ENCODE measurements at places on chromosomes 11 and 22.

DNA sequence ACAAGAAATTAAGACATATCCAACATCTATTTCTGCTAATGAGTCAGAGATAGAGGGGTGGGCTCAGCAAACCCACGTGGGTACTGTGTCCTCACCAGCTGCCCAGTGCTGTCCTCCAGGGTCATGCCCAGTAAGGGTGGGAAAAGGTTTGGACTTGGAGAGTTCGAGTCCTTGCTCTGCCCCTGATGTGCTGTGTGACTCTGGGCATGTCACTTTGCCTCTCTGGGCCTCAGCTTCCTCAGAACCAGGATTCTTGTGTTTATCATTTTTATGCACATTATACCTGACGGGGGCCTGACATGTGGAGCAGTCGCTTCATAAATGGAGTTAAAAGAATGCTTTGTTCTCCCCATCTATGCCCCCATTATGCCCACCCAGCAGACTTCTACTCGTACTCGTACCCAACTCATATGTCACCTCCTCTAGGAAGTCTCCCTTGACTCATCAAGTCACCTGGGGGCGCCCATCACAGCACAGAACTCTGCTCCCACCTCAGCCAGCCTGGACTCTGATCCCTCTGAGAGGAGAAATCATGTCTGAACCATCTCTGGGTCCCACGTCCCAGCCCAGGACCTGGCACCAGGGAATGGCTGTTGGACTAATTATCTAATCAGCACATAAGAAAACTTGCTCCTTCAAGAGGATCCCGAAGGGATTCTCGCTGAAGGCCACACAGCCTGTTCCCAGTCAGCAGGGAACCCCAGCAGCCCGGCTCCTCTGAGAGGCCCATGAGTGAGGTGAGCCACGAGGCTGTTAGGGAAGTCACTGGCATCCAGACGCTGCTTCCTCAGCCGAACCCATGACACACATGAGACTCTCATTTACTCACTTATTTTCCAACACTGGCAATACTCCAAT, 38.7 kb upstream of the TSKU start:
- no peak for DNase-seq

DNA sequence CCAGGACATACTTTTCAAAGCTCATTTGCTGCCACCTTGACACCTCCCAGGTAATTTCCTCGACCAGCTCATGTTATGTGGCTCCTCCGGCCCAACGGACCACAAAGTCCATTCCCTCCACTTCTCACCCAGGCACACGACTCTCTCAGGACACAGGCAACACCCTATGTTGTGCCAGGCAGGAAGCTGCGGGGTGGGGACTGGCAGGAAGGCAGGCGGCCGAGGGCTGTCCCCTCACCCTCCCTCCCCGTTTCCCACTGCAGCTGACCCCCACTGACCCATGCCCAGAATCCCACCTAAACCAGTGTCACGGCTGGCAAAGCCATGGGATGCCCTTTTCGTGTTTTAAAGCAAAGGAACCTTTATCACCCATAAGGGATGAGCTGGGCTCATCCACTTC, 20.8 kb downstream of the CELSR1 start:
- DNase-seq = no peak

DNA sequence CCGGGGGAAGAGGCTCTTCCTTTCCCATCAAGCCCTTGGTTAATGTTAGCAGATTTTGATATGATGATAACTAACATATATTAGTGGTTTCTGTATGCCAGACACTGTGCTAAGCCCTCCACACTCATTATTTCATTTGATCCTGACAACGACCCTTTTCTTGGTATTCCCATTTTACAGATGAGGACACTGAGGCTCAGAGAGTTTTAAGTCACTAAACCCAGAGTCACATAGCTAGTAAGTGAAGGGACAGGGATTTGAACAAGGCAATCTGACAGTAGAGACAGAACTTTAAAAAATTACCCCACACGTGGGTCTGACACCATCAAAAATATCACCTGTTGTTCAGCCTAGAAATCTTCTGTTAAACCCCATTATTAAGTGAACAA, 22.4 kb downstream of the POU2AF1 start:
- no peak for DNase-seq

DNA sequence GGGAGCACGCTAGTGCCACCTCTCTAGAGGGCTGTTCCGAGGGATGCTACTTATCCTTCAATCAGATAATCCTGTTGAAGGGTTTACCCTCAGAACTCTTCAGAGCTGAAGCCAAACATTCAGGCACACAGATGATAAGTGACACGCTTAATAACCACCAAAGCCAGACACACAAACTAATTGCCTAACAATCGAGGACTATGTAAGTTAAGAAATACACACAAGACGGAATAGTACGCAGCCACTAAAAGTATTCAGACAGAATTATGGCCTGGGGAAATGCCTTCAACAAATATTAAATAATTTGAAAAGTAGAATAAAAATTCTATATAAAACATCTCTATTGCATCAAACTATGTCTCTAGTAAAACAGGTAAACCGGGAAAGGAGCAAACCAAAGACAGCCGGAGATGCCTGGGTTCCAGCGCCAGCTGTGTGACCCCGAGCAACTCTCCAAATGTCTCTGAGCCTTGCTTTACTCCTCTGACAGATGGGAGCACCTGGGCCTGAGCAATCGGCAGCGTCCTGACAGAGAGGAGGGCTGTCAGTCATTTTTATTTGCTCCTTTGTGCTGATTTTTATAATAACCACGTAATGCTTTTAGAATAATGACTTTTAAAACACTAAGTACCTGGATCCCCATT, 11.3 kb downstream of the LRFN4 start:
- DNase-seq = no peak

DNA sequence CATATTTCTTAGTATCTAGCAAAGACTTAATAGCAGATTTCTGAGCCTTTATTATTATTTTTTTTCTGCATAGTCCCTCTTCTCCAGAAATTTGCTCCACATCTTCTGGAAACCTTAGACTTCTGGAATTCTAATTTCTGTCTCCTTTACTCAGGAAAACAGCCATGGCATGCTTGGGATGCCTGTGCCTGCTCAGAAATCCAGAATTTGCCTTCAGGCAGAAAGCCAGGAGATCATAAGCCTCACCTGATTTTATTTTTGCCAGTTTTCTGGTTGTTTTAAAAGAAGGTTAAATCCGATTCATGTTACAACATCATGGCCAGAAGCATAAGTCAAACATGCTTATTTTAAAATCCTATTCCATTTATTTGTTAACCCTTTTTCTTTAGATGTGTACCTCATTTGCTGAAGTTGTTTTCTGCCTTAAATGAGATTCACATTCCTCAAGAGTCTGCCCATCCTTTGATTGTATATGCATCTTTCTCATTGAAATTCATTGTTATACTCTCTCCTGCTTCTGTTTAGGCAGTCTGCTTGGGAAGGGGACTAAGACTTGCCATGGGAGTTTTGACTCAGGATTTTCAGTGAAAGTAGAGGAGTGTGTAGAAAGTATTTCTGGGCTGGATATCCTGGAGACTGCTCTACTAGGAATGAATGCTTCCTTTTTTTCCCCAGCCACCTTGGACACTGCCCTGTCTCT, 37.1 kb downstream of the SIK2 start:
- DNase-seq = no peak

GRCh38 chr22:29397791-29398190, 9.4 kb upstream of the AP1B1 start:
- DNase-seq = no peak

DNA sequence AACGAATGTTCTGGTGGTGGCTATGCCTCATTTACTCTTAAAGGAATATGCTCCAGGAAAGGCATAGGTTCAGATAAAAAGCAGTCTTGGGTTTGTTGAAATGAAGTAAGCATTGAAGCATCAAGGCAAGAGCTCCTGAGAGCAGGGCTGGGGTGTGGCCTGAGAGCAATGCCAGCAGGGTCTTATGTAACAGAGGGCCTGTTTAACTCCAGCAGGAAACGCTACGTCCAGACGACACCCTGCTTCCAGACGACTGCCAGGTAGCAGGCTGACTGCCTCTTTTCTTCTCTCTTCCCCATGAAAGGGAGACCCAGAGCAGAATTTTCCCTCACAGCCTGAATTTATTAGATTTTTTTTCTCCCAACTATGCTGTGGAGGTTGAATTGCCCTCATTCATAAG, 127.2 kb upstream of the SLC5A12 start:
- no peak for DNase-seq

DNA sequence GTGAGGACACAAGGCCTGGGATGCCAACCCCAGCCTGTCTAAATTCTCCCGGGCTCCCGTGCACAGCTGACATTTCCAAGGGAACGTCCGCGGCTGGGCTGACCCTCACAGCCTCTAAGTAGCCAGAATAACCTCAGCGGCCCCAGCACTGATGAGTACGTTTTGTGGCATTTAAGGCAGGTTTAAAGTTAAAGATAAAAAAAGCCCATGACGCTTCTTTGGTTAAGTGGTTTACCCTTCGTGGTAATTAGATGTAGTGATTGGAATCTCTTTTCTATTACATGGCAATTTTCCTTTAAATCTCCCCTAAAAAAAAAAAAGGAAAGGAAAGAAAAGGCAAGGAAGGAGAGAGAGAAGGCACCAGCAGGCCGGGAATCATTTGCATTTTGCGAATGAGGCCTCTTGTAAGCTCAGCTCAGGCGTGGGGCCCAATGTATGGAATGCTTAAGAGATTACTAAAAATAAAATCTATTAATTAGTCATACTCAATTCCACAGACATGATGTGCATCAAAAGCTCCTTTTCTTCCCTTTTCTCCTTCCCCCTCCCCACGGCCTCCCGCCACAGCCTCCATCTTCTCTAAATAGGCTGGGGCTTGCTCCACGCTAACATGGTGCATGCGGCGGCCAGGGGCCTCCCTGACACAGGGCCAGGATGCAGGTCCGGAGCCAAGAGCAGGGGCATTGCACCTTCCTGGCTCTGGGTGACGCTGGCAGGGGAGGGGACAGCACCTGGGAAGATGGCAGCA, 44.1 kb downstream of the MACROD1 start:
- DNase-seq = no peak

GRCh38 chr22:17866621-17867020, 92.4 kb upstream of the BID start:
- no peak for DNase-seq

GRCh38 chr11:14625586-14626205, 17.9 kb upstream of the PDE3B start:
- DNase-seq = no peak

GRCh38 chr11:2301631-2302305, at the start of the genes C11orf21 and TSPAN32:
C11orf21 (minus strand) TSS chr11:2301918; CDS start chr11:2301808, 110 bp downstream.
TSPAN32 (plus strand) TSS chr11:2302013; CDS start chr11:2302150, 137 bp downstream.
- DNase-seq = no peak

DNA sequence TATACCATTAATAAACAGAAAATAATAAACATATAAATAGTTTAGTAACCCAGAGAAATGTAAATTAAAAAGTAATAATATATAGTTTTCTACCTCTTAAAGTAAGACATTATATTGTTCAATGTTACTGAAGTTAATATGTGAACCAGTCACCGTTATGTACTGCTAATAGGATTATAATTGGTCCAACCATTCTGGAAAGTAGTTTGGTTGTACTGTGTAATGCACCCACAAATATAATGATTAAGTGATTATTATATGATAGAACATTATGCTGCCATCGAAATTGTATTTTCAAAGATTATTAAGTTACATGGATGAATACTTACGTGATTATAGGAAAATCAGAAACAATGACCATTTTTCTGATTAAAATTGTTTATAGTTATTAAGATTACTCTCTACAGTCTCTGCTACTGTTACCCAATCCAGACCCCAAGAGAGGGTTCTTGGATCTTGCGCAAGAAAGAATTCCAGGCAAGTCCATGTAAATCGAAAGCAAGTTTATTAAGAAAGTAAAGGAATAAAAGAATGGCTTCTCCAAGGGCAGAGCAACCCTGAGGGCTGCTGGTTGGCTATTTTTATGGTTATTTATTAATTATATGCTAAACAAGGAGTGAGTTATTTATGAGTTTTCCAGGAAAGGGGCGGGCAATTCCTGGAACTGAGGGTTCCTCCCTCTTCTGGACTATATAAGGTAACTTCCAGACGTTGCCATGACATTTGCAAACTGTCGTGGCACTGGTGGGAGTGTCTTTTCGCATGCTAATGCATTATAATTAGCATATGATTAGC, 50.1 kb downstream of the ACER3 start:
- no peak for DNase-seq

DNA sequence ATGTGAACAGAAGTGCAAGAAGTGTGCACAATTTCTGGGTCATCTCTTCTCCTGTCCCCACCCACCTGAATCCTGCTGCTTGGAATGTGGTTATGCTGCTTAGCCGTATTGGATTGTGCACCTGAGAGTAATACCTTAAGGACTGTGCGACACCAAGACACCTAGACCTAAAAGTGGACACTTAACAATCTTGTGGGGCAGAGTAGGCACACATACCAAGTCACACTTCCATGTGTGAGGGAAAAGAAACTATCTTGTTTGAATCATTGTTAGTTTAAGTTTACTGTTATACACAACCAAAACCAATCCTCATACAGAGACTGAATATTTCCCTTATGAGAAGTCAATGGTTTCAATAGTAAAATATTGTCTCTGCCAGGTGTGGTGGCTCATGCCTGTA, 93.7 kb downstream of the CCDC83 start:
- no peak for DNase-seq

DNA sequence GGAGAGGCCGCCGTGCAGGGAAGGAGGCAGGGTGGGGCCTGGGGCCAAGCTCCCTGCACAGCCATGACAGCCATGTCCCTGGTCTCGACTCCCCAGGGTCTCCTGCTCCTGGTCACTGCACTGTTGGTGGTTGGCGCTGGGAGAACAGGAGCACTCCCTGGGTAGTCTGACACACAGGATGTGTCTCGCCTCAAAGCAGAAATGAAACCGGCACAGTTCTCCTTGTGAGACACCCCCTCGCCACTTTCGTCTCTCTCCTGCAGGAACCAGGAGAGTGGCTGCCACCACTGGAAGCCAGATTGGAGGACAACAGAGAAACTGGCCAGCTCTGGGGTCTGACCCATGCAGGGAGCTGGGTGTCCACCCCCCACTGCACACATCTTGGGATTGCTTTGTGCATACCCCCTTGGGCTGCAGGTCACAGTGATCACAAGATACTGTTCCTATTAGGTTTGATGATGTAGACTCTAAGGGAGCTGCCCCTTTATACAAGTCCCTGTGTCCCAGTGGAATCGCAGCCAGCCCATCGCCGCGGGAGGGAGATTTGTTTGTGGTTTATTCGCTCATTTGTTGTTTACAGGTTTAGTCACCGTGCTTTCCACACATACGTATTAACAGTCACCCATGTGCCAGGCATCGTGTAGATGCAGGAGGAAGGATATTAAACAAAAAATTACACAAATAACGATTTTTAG, 27.0 kb upstream of the YWHAH start:
- no peak for DNase-seq

DNA sequence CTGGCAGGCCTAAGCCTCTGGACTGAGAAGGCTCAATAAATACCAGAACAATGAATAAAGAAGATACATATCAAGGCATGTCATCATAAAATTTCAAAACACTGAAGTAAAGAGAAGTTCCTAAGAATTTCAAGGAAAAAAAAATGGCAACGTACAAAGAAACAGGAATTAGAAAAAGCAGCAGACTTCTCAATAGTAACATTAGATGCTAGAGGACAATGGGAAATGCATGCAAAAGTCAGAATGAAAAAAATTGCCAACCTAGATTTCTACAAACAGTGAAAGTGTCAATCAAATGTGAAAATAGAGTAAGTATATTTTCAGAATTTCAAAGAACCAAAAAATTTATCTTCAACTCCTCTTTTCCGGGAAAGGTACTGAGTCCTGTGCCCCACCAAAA, 125.0 kb downstream of the KCNC1 start:
- no peak for DNase-seq

Data from A549 (cell line).